ENCODE measurements at places on chromosomes 2 and 18. TPM values are rescaled to one million over a fixed set of nuclear protein-coding genes. Genes with fewer than 3 reads are reported as not detected.
A peak's percentile ranks its signal among the peaks of the same experiment; 100 is the strongest.

Gene SERPINB3
- total RNA-seq: not detected

- H3K4me3 ChIP-seq: no peak overlapping the region
- no peak for DNase-seq
- H3K36me3 ChIP-seq: no peaks in the 10 kb centered on the region
- H3K4me1 ChIP-seq: no peaks in the 10 kb centered on the region
Measured at GRCh38 chr2:151206446-151206968, 55.2 kb downstream of the RBM43 start.

Gene HAAO
- total RNA-seq: 0.72 TPM

DNA sequence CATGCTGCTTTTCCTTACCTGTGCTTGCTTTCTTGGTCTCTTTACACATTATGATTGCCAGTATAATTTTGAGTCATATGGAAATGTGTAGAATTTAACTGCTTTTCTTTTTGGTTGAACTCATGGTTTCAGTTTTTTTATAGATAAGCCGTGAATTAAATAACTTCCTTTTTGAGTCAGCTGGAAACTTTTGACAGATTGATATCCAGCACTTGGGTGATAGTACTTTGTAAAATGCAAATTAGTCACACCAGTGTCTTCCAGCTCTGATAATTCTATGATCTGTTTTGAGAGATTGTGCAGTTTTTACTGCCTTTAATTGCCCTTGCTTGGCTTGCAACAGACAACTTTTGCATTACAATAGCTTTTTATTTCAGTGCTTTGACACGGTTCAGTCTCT is 86.4 kb downstream of the NCOA1 start:
- H3K4me3 ChIP-seq: no peak overlapping the region
- H3K27ac ChIP-seq: no peak overlapping the region

Gene ITGB6
- total RNA-seq: under 0.01 TPM

DNA sequence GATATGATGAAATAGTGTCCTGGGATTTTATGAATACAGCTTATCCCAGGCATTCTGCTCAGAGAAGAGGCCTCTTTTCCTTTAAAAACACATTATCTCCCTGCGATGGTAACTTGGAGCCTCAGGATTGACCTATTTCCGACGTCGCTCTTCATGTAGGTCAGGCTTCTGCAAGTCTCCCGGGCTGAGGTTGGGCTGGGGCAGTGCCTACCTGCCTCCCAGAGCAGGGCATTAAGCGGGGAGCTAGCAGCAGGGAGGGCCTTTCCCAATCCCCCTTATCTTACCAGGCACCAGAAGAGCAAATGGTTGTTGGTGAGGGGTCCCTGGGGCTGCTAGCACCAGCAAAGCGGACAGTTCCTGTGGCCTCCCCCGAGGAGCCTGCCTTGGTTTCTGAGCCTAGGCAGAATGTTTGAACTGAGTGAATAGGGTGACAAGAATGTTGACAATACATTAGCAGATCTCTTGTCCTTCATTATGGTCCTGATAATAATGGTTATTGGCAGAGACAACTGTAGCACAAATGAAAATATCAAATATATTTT is 60.2 kb downstream of the TRPM8 start:
- H3K4me1 ChIP-seq: peaks cover 30% of the 10 kb centered on the region
- H3K36me3 ChIP-seq: no peaks in the 10 kb centered on the region
- H3K27me3 ChIP-seq: no peaks in the 10 kb centered on the region
- no peak overlapping the region for H3K4me3 ChIP-seq
- no peak for DNase-seq

DNA sequence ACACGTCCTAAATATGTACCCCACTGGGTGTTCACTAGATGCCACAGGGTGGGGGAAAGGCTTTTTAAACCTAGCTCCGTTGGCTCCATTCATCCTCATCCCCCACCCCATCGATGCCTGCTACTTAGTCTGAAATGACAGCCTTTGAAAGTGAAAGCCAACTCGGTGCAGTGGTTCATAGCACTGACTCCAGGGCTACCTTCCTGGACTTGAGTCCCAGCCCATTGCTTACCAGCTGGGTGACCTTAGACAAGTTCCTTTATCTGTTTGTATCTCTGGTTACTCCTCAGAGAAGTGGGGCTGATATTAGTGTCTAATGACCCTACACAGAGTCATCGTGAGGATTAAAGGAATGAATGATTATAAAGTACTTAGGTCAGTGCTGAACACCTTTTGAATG is 24.4 kb downstream of the EHD3 start:
- no peak overlapping the region for H3K27ac ChIP-seq
- H3K4me1 ChIP-seq: no peaks in the 10 kb centered on the region
- no peak overlapping the region for H3K4me3 ChIP-seq
- no peaks in the 10 kb centered on the region for H3K36me3 ChIP-seq
- H3K27me3 ChIP-seq: no peaks in the 10 kb centered on the region
- no peak for DNase-seq

Gene FNDC4
- 21.4 TPM for total RNA-seq

DNA sequence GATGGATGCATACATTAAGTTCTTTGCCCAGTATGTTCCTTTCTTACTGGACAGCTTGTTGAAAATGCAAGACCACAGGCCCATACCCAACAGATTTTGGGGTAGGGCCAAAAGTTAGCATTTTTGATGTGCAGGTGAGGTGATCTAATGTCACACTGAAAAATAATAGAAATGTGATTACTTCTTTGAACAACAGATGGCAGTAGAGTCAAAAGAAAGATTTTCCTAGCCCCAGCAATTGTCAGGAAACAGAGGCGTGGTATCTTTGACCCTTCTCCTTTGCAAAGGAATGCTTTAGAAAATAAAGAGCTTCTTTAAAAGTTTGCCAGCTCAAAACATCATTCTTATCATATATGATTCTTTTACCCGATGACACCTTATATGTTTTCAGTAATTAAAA is 343.6 kb upstream of the SYT4 start:
- H3K27me3 ChIP-seq: no peaks in the 10 kb centered on the region
- H3K4me3 ChIP-seq: no peak overlapping the region
- H3K27ac ChIP-seq: no peak overlapping the region
- DNase-seq: no peak
- H3K4me1 ChIP-seq: no peaks in the 10 kb centered on the region

Gene HOXD12
- not detected for total RNA-seq

Gene HRH4
- under 0.01 TPM for total RNA-seq

- no peaks in the 10 kb centered on the region for H3K27me3 ChIP-seq
- DNase-seq: peak; percentile 88
- peak overlapping the region; percentile 61 for H3K27ac ChIP-seq
Measured at GRCh38 chr2:235390108-235390815, 103.6 kb upstream of the AGAP1 start.

- no peak overlapping the region for H3K27ac ChIP-seq
- DNase-seq: no peak
- no peaks in the 10 kb centered on the region for H3K36me3 ChIP-seq
- no peaks in the 10 kb centered on the region for H3K4me1 ChIP-seq
- H3K27me3 ChIP-seq: no peaks in the 10 kb centered on the region
- no peak overlapping the region for H3K4me3 ChIP-seq
Measured at GRCh38 chr2:206390181-206390580, 53.2 kb upstream of the ADAM23 start.

DNA sequence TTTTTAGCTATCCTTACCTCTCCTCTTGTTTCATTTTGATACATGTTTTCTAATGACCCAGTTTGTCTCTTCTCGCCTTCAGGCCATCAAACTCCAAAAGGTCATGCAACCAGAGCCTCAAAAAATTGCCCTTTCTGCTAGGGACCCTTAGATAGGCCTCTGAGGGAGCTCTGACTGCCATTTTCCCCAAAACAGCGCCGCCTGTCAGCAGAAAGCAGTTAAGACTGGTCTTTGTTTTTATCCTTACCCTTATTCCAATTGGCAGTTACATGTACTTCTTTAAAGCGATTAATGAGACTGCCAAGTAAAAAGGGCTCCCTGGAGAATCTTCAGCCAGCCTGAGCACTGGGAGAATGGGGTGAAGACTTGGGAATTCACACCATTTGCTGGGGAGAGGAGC is 55.1 kb upstream of the RIT2 start:
- DNase-seq: no peak
- no peaks in the 10 kb centered on the region for H3K36me3 ChIP-seq
- no peaks in the 10 kb centered on the region for H3K27me3 ChIP-seq
- H3K27ac ChIP-seq: no peak overlapping the region
- H3K4me1 ChIP-seq: no peaks in the 10 kb centered on the region
- H3K4me3 ChIP-seq: no peak overlapping the region

Gene REG1B
- total RNA-seq: not detected

Gene GPAT2
- 2.2 TPM for total RNA-seq

DNA sequence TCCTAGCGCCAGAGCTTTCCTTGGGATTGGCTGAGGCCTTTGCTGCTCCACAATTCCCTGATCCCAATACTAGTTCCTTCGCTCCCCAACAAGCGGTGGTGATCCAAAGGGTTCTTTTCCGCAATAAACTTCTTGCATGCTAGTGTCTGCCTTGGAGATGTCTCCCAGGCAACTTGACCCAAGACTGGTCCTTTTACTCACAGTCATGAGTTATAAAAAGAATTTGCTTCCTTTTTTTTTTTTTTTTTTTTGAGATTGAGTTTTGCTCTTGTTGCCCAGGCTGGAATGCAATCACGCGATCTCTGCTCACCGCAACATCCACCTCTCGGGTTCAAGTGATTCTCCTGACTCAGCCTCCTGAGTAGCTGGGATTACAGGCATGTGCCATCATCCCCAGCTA is 89.8 kb upstream of the SP3 start:
- peaks cover 8% of the 10 kb centered on the region for H3K27me3 ChIP-seq
- no peak overlapping the region for H3K27ac ChIP-seq
- H3K36me3 ChIP-seq: no peaks in the 10 kb centered on the region
- no peak for DNase-seq
- no peak overlapping the region for H3K4me3 ChIP-seq

- DNase-seq: peak; percentile 88
- H3K4me3 ChIP-seq: peak overlapping the region; percentile 30
- no peaks in the 10 kb centered on the region for H3K27me3 ChIP-seq
- peaks cover 22% of the 10 kb centered on the region for H3K4me1 ChIP-seq
Measured at GRCh38 chr2:109647636-109648035, 33.5 kb downstream of the SOWAHC start.

DNA sequence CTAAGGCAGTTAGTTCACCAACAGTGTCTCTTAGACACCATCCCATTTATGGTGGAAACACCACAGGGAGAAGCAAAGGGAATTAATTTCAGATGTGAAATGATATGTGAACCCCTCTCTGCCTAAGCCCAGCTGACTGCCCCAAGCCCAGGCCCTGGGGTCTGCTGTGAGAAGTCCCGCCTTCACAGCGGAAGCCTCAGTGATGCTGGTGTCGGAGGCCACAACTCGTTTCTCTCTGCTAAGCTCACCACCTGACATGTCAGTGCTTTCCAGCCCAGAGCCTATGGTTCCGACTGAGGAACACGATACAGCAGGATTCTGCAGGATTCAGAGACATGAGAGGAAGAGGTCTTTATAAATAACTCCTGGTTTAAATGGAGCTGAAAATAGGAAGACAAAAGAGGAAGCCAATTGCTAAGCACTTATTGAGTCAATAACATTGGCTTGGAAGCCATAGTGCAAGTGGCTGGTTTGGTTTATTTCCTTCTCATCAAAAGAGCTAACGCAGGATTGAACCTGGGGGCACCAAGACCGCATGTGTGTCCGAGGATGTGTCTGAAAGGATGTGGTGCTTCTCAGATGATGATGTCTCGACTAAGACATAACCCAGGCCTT is 21.9 kb upstream of the LOXHD1 start:
- peaks cover 9% of the 10 kb centered on the region for H3K27me3 ChIP-seq
- H3K4me1 ChIP-seq: peaks cover 6% of the 10 kb centered on the region
- no peak for DNase-seq
- no peaks in the 10 kb centered on the region for H3K36me3 ChIP-seq

GRCh38 chr2:44975571-44976450 is 33.4 kb downstream of the SIX2 start:
- H3K27ac ChIP-seq: no peak overlapping the region
- H3K4me1 ChIP-seq: peaks cover 12% of the 10 kb centered on the region
- no peak overlapping the region for H3K4me3 ChIP-seq
- H3K36me3 ChIP-seq: no peaks in the 10 kb centered on the region
- peaks cover 17% of the 10 kb centered on the region for H3K27me3 ChIP-seq
- DNase-seq: peak; percentile 43

Gene RAB31
- total RNA-seq: 120 TPM

- H3K27ac ChIP-seq: no peak overlapping the region
- no peak for DNase-seq
- no peak overlapping the region for H3K4me3 ChIP-seq
- no peaks in the 10 kb centered on the region for H3K4me1 ChIP-seq
- no peaks in the 10 kb centered on the region for H3K36me3 ChIP-seq
Measured at GRCh38 chr2:128041561-128041960, 13.7 kb upstream of the SAP130 start.

DNA sequence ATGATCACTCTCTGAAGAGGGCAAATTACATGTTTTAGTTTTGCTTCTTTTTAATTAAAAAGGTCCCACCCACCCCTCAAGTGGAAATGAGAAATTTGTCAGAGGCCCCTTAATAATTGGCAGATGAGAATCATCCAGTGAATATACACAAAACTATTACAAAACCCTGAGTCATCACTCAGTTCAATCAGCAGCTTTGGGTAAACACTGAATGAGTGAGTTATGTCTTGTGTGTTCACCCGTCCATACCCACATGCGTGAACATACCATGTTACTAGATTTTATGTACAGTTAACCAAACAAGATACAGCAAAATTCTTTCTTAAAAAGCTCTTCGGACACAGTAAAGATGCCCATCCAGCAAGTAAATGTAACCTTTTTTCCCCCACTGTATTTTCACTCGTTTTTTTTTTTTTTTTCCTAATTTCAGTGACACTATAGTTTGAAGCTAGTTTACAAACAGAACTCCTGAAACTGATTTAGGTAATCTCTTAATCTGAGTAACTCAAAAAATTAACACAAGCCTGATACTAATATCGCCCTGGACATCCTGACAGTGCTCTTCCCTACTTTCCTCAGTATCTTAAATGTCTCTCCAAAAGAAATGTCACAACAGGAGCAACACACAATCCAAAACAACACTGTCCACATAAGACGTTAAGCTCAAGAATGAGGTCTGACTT is 1.4 kb downstream of the PSME4 start:
- no peaks in the 10 kb centered on the region for H3K27me3 ChIP-seq
- peak overlapping the region; percentile 95 for H3K4me3 ChIP-seq
- peaks cover 4% of the 10 kb centered on the region for H3K36me3 ChIP-seq
- peaks cover 16% of the 10 kb centered on the region for H3K4me1 ChIP-seq

GRCh38 chr2:232129483-232129882 is 168.0 kb downstream of the DIS3L2 start:
- H3K27me3 ChIP-seq: no peaks in the 10 kb centered on the region
- no peak overlapping the region for H3K27ac ChIP-seq
- H3K4me1 ChIP-seq: peaks cover 9% of the 10 kb centered on the region
- H3K4me3 ChIP-seq: no peak overlapping the region

- no peak overlapping the region for H3K27ac ChIP-seq
- H3K27me3 ChIP-seq: no peaks in the 10 kb centered on the region
- DNase-seq: peak; percentile 14
- H3K4me3 ChIP-seq: no peak overlapping the region
- no peaks in the 10 kb centered on the region for H3K4me1 ChIP-seq
Measured at GRCh38 chr2:154032220-154032619, 160.5 kb downstream of the GALNT13 start.

DNA sequence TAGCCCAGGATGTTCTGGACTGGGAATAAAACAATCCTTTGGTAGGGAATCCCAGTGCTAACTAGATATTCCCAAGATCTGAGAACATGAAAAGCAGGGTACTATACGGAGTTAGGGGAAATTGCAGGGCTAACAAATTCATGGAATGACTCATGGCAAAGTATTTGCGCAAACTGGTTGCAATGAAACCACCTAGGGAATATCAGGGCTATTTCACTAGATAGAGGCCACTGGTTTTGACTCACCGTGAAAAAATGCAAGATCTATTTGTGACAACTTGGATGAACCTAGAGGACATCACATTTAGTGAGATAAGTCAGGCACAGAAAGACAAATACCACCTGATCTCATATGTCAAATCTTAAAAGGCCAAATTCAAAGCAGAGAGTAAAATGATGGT is 233.3 kb downstream of the MBD2 start:
- H3K27ac ChIP-seq: peak overlapping the region; percentile 49
- H3K4me3 ChIP-seq: no peak overlapping the region
- H3K27me3 ChIP-seq: no peaks in the 10 kb centered on the region
- H3K4me1 ChIP-seq: peaks cover 12% of the 10 kb centered on the region

Measured in osteoblast (primary cell).